CD4-positive, alpha-beta T cell treated with Interleukin-4 for 4 hours (primary cell): ENCODE measurements at places on chromosomes 13 and 19.
A peak's percentile ranks its signal among the peaks of the same experiment; 100 is the strongest.

DNA sequence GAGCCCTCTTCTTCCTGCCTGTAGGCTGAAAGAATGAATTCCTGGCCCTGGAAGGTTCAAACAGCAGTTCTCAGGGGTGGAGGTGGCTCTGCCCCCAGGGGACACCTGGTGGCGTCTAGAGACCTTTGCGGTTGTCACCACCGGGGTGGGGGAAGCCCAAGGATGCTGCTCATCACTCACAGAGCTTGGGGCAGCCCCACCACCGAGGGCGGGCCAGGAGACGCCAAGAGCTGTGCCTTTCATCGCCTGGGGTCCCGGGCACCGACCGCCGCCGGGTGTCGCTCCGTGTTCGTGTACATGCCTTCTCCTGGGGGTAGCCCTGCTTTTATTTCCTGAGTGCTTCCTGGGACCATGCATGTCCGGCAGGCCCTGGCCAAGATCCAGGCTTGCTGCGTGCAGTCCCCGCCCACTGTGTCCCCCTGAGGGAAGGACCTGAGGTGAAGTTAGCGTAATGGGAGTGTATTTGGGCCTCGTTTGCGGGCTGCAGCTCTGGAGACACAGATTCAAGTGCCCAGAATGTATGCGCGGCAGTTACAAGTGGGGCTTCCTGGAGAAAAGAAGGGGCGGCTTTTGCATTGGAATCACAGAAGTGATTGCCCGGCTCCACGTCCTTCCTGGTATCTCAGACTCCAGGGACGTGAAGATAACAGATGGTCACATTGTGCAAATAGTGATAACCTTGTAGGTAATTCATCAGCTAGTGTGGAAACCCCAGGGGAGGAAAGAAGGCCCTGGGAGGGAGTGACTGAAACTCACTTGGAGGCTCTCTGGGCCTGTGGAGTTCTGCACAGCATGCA is 7.8 kb downstream of the DOT1L start:
- DNase-seq = peak; percentile 85

- no peak for DNase-seq
Observed at GRCh38 chr13:55245005-55245644, 1895.6 kb upstream of the PRR20A start.

DNA sequence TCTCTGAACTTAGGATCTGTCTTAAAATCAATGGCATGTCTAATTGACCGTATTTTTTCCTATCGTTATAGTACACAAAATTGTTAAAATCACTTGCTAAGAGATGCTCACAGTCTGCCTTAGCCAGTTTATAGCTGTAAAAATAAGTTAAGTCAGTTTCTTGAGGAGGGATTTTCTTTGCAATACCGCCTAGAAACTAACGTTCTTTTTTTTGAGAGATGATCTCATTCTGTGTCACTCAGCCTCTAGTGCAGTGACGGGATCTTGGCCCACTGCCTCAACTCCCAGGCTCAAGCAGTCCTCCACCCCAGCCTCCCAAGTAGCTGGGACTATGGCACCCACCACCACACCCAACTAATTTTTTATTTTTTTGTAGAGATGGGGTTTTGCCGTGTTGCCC is 4.4 kb downstream of the CKAP2 start:
- DNase-seq = no peak

- no peak for DNase-seq
Observed at GRCh38 chr19:29878973-29879654, 62.9 kb upstream of the URI1 start.

DNA sequence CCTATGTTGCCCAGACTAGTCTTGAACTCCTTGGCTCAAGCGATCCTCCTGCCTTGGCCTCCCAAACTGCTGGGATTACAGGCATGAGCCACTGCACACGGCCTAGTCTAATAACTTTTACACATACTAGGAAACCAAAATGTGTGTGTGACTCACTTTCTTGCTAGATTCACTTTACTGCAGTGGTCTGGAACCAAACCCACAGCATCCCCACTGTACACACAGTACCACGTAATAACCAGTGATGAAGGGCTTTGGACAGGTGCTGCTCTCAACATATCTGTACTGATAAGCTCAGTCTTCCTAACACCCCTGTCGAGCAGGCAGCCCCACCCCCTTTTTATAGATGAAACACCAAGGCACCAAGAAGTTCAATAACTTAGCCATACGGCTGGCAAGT is 5.1 kb downstream of the DNMT1 start:
- DNase-seq = peak; percentile 27

DNA sequence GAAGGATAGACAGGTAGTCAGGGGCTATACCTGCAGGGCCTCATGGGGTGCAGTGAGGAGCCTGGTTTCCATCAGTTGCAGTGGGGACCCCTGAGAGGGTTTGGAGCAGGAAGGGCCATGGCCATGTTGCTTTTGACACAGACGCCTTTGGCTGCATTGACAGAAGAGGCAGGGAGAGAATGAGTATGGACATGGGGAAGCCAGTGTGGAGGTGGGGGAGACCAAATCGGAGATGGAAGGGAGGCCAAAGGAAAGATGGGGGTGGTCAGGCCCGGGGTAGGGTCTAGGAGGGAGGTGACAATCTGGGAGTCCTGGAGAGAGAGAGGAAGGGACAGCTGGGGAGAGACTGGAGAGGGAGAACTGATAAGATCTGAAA is 1.3 kb downstream of the HSD11B1L start:
- no peak for DNase-seq
